Nasal cavity respiratory epithelium epithelial cell of viscerocranial mucosa (primary cell): ENCODE measurements at places on chromosomes 3 and 15. TPM values are rescaled to one million over a fixed set of nuclear protein-coding genes. Genes with fewer than 3 reads are reported as not detected.

JMJD7 gene
- 17.8 and 18.1 TPM in 2 replicates for total RNA-seq

RAD54L2 gene
- 19.8 and 23.3 TPM in 2 replicates for total RNA-seq

TMED3 gene
- total RNA-seq, result 84.6 and 102 TPM in 2 replicates

IGDCC3 gene
- not detected in 2 replicates for total RNA-seq

SPSB4 gene
- 0.34 TPM in 1 of 2 replicates, not detected in the other for total RNA-seq

LRRC34 gene
- 0.34 and 0.43 TPM in 2 replicates for total RNA-seq

RNU5B-1 gene
- not detected in 2 replicates for total RNA-seq

GHRL gene
- total RNA-seq, result not detected in 2 replicates

CLRN1 gene
- total RNA-seq, result not detected in 2 replicates

GPR27 gene
- under 0.01 and 1.6 TPM in 2 replicates for total RNA-seq

ACTRT3 gene
- total RNA-seq, result 1.0 and 1.5 TPM in 2 replicates

HRG gene
- total RNA-seq, result not detected in 2 replicates

MAP6D1 gene
- 0.68 and 2.3 TPM in 2 replicates for total RNA-seq

FILIP1L gene
- 2.7 and 8.5 TPM in 2 replicates for total RNA-seq

HYAL1 gene
- 4.5 and 5.8 TPM in 2 replicates for total RNA-seq

CACNA1D gene
- total RNA-seq, result under 0.01 and 0.14 TPM in 2 replicates

TGM4 gene
- 0.28 and 0.34 TPM in 2 replicates for total RNA-seq

PLIN1 gene
- total RNA-seq, result 0.34 and 0.43 TPM in 2 replicates

HACD3 gene
- total RNA-seq, result 68.4 and 95.0 TPM in 2 replicates

TMEM207 gene
- total RNA-seq, result not detected in 2 replicates

RFT1 gene
- total RNA-seq, result 18.1 and 25.1 TPM in 2 replicates

ZXDC gene
- total RNA-seq, result 25.3 and 36.1 TPM in 2 replicates

ESYT3 gene
- total RNA-seq, result 0.64 and 7.5 TPM in 2 replicates

POLQ gene
- total RNA-seq, result 0.50 and 1.0 TPM in 2 replicates

RARRES1 gene
- total RNA-seq, result 1.4 TPM in 1 of 2 replicates, not detected in the other

FBXW12 gene
- not detected in 2 replicates for total RNA-seq

NR1I2 gene
- total RNA-seq, result under 0.01 TPM in 2 replicates

SLC12A1 gene
- not detected in 2 replicates for total RNA-seq

ATP13A3 gene
- 201 and 268 TPM in 2 replicates for total RNA-seq

CCNB2 gene
- 0.50 and 1.7 TPM in 2 replicates for total RNA-seq

INO80 gene
- 31.1 and 37.2 TPM in 2 replicates for total RNA-seq

CFAP92 gene
- total RNA-seq, result 0.34 and 0.36 TPM in 2 replicates

ARHGEF26 gene
- 0.34 and 0.85 TPM in 2 replicates for total RNA-seq

C3orf70 gene
- total RNA-seq, result under 0.01 TPM in 1 of 2 replicates, not detected in the other

ATP10A gene
- total RNA-seq, result under 0.01 and 1.00 TPM in 2 replicates

LRRIQ4 gene
- not detected in 2 replicates for total RNA-seq

ARPP19 gene
- 154 and 161 TPM in 2 replicates for total RNA-seq

LYZL4 gene
- not detected in 2 replicates for total RNA-seq

LTK gene
- under 0.01 TPM in 1 of 2 replicates, not detected in the other for total RNA-seq

ALPK3 gene
- under 0.01 and 0.85 TPM in 2 replicates for total RNA-seq

GOLGA6D gene
- total RNA-seq, result under 0.01 TPM in 1 of 2 replicates, not detected in the other

MAGI1 gene
- total RNA-seq, result 13.0 and 21.1 TPM in 2 replicates

IL17RE gene
- total RNA-seq, result 1.4 and 4.0 TPM in 2 replicates
